Type B pancreatic cell (in vitro differentiated cells): ENCODE measurements at places on chromosomes 3 and 15.

DNA sequence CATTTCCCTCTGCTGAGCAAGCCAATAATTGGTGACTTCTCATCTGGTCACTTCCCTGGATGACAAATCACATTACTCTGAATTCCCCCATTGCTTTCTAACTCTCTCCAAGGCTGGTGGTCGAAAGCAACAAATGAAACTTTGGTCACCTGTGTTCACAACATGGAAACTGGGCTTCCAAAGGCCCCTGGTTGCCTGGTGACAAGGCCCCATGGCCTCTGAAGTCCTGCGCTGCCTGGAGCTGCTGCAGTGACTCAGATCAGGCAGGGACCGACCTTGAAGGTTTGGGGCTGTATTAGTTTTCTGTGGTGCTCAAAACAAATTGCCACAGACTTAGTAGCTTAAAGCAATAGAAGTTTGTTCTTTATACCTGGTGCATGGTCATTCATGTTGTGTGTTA, 345.3 kb downstream of the WDR72 start:
- no peaks in the 10 kb centered on the region for H3K36me3 ChIP-seq
- H3K27ac ChIP-seq: no peak overlapping the region
- no peaks in the 10 kb centered on the region for H3K4me1 ChIP-seq
- H3K27me3 ChIP-seq: no peaks in the 10 kb centered on the region

DNA sequence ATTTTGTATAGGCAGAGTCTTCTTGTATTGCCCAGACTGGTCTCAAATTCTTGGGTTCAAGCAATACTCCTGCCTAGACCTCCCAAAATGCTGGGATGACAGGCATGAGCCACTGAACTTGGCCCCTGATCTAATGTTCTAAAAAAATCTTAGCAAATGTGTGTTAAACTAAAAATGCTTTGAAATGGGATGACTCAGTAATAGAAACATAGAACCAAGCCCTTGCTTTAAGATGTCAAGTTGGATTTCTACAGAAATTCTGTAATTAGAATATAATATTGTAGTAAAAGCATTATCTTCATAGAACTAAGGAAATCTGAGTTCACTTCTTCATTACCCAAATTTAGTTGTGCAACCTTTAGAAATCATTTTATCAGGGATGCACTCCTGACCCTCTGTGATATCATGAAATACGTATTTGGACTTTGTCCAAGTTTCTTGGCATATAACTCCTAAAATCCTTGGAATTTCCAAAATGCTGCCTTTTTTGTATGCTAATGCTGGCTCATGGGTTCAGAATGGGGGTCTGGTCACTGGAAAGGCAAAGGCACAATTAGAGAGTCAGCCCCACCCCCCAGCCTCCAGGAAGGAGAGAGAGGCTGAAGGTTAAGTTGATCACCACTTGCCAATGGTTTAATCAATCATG, 217.3 kb downstream of the TP63 start:
- no peak overlapping the region for H3K27ac ChIP-seq
- peaks cover 24% of the 10 kb centered on the region for H3K27me3 ChIP-seq
- DNase-seq: no peak
- no peaks in the 10 kb centered on the region for H3K4me1 ChIP-seq
- no peaks in the 10 kb centered on the region for H3K36me3 ChIP-seq

- H3K27me3 ChIP-seq: no peaks in the 10 kb centered on the region
- H3K4me1 ChIP-seq: peaks cover 26% of the 10 kb centered on the region
- no peak overlapping the region for H3K4me3 ChIP-seq
- H3K36me3 ChIP-seq: peaks cover 9% of the 10 kb centered on the region
Observed at GRCh38 chr15:64558460-64559179, 98.2 kb downstream of the ZNF609 start.

DNA sequence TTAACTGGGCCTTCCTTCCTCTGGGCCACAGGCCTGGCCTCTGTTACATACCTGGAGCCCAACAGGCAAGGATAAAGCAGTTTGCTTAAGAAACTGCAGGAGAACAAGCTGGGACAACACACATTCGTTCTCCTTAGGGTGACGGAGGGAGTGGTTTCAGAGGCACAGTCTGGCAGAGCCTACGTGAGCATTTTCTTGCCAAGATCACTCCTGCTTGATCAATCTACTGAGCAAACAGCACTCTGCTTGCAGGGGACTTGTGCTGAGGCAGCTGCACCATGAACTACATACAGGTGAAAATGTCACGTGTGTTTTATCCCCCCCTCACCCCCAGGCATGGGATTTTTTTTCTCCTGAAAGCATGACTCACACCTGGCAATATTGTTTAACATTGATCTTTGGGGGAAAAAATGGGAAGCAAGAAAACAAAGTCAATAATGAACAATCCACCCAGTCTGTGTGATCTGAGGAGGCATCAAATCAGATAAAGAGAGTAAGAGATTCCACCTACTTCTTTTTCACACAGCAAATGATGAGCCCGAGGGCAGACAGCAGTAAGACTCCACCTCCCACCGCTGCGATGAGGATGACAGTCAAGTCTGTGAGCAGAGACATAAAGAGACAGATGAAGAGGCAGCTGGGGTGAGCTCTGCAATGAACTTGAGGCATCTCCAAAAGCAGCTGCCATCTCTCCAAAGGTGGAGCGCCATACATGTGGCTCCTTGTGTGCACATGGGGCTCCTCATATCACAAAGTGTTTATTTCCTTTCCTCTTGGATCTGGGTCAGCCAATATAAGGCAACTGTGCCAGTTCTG, 57.4 kb downstream of the CDCP1 start:
- H3K4me1 ChIP-seq: peaks cover 5% of the 10 kb centered on the region
- peaks cover 12% of the 10 kb centered on the region for H3K36me3 ChIP-seq
- H3K27me3 ChIP-seq: no peaks in the 10 kb centered on the region

DNA sequence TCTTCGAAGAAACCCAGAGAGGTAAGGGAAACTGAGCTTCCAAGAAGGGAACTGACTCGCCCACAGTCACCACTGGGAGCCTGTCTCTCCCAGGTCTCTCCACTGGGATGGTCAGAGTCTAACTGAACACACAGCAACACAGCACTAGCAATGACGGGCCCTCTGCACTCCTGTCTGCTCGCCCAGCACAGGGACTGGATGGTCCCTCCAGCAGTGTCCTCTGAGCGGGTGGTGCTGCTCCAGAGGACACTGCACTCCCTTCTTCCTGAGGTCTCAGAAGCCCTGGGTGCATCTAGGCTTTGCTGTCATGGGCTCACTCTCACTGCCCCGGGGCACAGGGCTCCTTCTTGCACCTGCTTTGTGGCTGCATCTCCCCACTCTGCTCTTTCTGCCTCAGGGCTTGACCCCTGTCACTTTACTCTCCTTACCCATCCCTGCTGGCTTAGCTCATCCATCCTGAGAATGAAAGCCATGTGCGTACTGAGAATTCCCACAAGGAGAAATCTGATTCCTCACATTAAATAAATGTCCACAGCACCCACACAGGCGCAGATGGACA, 356.6 kb downstream of the GABRG3 start:
- H3K4me3 ChIP-seq: no peak overlapping the region
- peaks cover 17% of the 10 kb centered on the region for H3K4me1 ChIP-seq
- DNase-seq: no peak
- no peak overlapping the region for H3K27ac ChIP-seq
- H3K36me3 ChIP-seq: no peaks in the 10 kb centered on the region
- no peaks in the 10 kb centered on the region for H3K27me3 ChIP-seq

- H3K4me3 ChIP-seq: no peak overlapping the region
- no peaks in the 10 kb centered on the region for H3K27me3 ChIP-seq
- H3K4me1 ChIP-seq: no peaks in the 10 kb centered on the region
- DNase-seq: no peak
- H3K36me3 ChIP-seq: peaks cover 18% of the 10 kb centered on the region
- no peak overlapping the region for H3K27ac ChIP-seq
Observed at GRCh38 chr3:8899876-8900460, 63.3 kb downstream of the RAD18 start.

GRCh38 chr3:13141183-13141582, 68.0 kb upstream of the IQSEC1 start:
- H3K27me3 ChIP-seq: peaks cover 20% of the 10 kb centered on the region
- no peak overlapping the region for H3K4me3 ChIP-seq
- no peaks in the 10 kb centered on the region for H3K4me1 ChIP-seq
- H3K36me3 ChIP-seq: no peaks in the 10 kb centered on the region
